ENCODE measurements at places on chromosomes 2 and 18.

DNA sequence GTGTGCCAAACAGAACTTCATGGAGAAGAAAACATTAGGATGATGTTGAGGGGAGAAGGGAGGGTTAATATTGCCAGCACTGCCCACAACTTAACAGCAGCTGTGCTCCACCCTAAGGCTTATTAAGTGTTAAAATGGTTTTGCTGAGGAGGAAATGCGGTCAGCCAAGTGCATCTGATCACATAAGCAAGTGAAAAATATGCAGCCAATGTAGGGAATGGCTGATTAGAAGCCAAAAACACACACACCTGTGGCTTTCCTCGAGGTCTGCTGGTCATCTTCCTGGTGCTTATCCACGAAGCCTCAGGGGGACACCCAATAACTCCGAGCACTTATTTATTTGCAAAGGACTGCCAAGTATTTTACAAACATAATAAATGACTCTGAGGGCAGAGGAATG lies 66.3 kb upstream of the GPR45 start:
- no peak overlapping the region for H3K4me3 ChIP-seq
- H3K27ac ChIP-seq = no peak overlapping the region
- no peak for DNase-seq
- H3K27me3 ChIP-seq = peaks cover 17% of the 10 kb centered on the region
- H3K36me3 ChIP-seq = no peaks in the 10 kb centered on the region

GRCh38 chr2:218536804-218537494 lies 31.2 kb downstream of the USP37 start:
- peaks cover 55% of the 10 kb centered on the region for H3K36me3 ChIP-seq
- H3K27ac ChIP-seq = no peak overlapping the region
- no peaks in the 10 kb centered on the region for H3K27me3 ChIP-seq
- no peak for DNase-seq
- no peak overlapping the region for H3K4me3 ChIP-seq

DNA sequence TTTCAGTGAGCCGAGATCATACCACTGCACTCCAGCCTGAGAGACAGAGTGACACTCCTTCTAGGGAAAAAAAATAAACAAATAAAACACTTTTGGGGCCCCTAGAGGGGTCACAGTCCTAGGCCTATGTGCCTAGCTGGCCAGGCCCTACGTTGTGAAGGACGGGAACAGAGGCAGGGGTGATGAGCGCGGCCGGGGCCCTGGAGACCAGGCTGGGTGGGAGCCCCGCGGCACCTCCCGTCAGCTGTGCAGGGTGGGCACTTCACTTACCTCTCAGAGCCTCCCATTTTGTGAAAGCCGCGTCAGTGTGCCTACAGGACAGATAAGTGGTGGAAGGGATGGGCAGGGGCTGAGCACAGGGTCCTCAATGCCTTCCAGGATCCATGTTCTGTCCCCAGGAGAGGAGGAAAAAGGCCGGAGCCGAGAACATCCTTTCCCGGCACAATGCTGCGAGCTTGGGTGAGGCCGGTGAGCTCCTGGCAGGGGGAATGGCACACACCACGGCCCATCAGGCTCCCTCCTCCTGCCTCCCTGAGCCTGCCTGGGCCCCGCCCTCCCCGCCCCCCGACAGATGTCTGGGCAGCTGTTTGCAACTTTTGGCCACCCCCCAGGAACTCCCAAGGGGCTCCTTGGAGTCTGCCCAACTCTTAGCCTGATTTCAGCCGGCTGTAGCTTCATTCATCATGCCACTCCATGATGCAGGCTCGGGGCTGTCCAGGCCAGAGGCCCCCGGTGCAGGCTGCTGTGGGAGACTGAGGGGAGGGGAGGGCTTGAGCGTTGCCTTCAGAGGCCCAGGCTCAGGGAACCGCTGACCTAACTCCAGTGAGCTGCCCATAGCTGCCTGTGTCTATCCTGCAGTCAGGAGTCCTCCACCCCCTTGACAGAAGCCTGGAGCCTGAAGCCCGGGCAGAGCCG lies 196.5 kb downstream of the TFCP2L1 start:
- DNase-seq = no peak
- H3K4me3 ChIP-seq = no peak overlapping the region
- no peaks in the 10 kb centered on the region for H3K4me1 ChIP-seq
- H3K36me3 ChIP-seq = no peaks in the 10 kb centered on the region
- H3K27ac ChIP-seq = no peak overlapping the region
- peaks cover 4% of the 10 kb centered on the region for H3K27me3 ChIP-seq

- H3K27ac ChIP-seq = peak overlapping the region; percentile 48
- DNase-seq = peak; percentile 66
- H3K36me3 ChIP-seq = no peaks in the 10 kb centered on the region
These were observed 228.1 kb upstream of the TRIB2 start for GRCh38 chr2:12488352-12489318.

DNA sequence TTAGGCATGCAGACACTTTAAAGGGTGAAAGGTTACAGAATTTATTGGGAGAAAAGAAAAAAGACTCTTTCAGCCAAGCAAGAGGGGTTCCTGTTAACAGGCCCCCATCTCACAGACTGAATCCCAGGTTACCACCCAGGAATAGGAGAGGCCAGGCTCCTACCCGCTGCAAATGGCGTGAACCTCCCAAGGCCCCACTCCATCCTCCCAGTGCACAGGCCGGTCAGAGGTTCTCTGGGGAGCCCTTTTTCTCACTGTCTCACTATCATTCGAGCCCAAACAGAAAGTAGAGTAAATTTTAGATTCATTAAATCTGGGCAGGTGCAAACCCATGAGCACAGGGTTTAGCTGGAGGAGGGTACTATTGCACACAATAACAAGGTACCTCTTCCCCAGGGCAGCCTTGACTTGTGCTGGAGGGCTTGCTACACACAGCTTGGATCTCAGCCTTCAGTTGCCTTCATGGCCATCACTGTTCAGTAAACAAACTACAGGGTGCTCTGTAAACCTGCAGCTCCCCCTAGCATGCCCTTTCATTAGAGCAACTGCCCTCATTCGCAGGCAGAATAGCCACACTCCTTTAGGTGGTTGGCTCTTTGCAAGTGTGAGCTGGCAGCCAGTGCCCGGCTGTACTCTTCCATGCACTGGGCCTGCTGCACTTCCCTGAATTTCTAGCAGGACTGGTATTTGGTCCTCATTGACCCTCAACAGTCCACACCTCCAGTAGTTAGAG lies 7.3 kb upstream of the PLEK start:
- peaks cover 8% of the 10 kb centered on the region for H3K4me1 ChIP-seq
- H3K27ac ChIP-seq = no peak overlapping the region
- H3K36me3 ChIP-seq = no peaks in the 10 kb centered on the region
- H3K4me3 ChIP-seq = no peak overlapping the region

DNA sequence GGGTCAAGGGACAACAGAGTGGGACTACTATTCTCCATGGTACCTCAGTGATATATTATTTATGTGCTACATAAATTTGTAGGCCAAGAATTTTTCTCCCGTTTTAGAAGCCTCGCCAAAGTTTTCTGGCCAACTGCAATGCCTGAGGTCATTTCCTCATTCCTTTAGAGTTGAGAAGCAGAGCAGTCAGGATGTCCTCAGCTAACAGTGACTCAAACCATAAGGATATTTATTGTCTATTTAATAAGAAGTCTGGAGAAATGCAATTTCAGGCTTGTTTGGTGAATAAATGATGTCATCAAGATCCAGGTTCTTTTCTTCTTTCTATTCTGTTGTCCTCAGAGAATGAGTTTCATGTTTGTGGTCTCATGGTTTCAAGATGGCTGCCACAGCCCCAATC lies 91.0 kb downstream of the ADCYAP1 start:
- no peak for DNase-seq
- no peak overlapping the region for H3K27ac ChIP-seq
- no peak overlapping the region for H3K4me3 ChIP-seq
- no peaks in the 10 kb centered on the region for H3K36me3 ChIP-seq
- H3K4me1 ChIP-seq = no peaks in the 10 kb centered on the region

DNA sequence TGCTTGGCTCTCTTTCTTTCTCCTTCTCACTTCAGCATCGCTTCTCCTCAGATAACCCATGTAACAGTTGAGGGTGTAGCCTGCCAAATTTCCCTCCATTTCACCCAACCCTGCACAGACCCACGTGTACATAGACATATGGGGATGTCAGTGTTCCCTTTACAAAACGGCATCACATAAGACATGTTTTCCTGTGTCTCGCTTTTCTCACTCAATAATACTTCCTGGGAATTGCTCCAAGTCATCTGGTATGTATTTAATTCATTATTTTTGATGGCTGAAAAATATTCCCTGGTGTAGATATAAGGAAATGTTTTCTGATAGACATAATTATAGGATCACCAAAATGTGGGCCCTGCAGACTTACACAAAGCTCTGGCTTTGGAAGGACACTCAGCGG lies 176.8 kb downstream of the LOXHD1 start:
- H3K4me3 ChIP-seq = no peak overlapping the region
- H3K4me1 ChIP-seq = no peaks in the 10 kb centered on the region
- no peak overlapping the region for H3K27ac ChIP-seq

DNA sequence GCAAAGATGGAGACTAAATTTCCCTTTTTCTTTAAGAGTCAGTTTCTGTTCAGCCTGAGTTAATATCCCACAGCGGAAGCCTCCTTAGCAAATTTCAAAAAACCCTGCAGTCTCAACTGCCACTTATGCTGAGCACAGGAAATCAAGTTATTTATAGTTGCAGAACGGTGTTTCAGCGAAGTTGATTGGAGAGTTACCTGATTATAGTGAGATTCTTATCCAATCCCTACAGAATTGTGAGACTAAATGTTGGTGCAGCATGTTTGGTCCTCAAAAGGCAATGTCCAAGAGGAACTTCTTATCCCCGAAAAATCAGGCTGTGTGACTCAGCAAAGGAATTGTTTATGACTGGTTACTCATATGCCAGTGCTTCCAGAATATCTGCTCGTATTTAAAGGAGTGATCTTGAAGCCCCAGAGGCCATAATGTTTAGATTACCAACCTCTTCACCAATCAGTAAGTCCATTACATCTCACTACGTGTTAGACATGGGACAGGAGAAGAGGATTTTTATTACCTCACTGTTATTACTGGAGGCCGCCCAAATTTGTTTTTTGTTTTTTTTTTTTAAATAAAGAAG lies 67.9 kb downstream of the LRRFIP1 start:
- DNase-seq = peak; percentile 32
- peaks cover 30% of the 10 kb centered on the region for H3K36me3 ChIP-seq
- H3K27me3 ChIP-seq = no peaks in the 10 kb centered on the region
- H3K4me3 ChIP-seq = peak overlapping the region; percentile 97
- peak overlapping the region; percentile 97 for H3K27ac ChIP-seq
- H3K4me1 ChIP-seq = peaks cover 64% of the 10 kb centered on the region

- no peaks in the 10 kb centered on the region for H3K27me3 ChIP-seq
- H3K4me3 ChIP-seq = peak overlapping the region; percentile 63
- DNase-seq = peak; percentile 72
These were observed 64.7 kb downstream of the DGKD start for GRCh38 chr2:233418761-233419546.

DNA sequence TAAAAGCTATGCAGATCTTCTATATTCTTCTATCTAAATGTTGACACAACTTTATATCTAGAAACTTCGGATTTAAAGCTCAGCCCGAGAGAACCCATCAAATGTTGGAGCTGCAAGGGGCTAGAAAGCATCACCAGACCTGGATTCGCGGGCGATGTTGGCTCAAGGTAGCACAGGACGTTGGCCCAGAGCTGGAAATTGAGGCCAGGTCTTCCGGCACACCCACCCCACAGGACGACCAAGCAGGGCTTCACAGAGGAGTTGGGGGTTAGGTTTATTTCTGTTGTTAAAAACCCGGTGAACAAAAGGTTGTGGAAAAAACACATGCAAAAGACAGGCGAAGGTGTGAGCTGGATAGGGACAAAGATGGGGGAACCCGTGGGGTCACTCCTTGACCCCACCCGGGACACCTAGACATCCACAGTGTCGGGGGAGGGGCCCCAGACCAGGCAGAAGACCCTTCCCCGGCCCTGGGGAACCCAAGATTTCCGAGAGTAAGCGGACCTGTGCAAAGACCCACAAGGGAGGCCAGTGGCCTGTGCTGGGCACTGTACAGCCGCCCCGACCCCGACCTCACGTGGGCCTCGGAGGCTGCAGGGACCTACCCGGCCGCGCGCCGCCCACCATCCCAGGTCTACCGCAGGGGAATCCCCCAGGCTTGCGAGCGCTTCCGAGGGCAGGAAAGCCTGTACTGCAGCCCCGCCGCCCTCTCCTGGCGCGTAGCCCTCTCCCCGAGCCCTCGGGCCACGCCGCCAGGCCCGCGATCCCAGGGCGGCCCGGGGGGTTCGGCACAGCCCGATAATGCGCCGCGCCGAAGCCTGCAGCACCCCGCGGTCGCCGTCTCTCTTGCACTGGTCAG lies 1.8 kb upstream of the AGBL5 start:
- peak; percentile 82 for DNase-seq
- peaks cover 12% of the 10 kb centered on the region for H3K36me3 ChIP-seq
- H3K4me1 ChIP-seq = peaks cover 18% of the 10 kb centered on the region

- no peak overlapping the region for H3K27ac ChIP-seq
- no peak for DNase-seq
These were observed 25.1 kb upstream of the ODC1 start for GRCh38 chr2:10473121-10473756.

DNA sequence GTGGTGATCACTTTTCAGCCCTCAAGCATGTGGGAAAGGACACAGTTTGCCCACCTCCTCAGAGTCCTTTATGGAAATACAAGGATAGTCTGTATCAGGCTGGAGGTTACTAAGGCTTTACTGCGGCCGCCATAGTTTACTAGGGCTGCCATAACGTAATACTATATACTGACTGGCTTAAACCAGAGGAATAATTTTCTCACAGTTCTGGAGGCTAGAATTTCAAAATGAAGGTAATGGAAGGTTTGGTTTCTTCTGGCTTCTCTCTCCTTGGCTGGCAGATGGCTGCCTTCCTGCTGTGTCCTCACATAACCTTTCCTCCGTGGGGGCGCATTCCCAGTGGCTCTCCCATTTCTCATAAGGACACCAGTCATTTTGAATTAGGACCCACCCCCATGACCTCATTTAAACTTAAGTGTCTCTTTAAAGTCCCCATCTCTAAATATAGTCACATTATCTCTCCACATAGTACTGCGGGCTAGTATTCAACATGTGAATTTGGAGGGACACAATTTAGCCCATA lies 12.5 kb upstream of the ATIC start:
- no peak overlapping the region for H3K4me3 ChIP-seq
- H3K4me1 ChIP-seq = no peaks in the 10 kb centered on the region
- no peak for DNase-seq
- H3K27me3 ChIP-seq = no peaks in the 10 kb centered on the region
- no peak overlapping the region for H3K27ac ChIP-seq
